Chondrocyte (in vitro differentiated cells): ENCODE measurements at places on chromosomes 6 and 20. TPM values are rescaled to one million over a fixed set of nuclear protein-coding genes. Genes with fewer than 3 reads are reported as not detected.

DNA sequence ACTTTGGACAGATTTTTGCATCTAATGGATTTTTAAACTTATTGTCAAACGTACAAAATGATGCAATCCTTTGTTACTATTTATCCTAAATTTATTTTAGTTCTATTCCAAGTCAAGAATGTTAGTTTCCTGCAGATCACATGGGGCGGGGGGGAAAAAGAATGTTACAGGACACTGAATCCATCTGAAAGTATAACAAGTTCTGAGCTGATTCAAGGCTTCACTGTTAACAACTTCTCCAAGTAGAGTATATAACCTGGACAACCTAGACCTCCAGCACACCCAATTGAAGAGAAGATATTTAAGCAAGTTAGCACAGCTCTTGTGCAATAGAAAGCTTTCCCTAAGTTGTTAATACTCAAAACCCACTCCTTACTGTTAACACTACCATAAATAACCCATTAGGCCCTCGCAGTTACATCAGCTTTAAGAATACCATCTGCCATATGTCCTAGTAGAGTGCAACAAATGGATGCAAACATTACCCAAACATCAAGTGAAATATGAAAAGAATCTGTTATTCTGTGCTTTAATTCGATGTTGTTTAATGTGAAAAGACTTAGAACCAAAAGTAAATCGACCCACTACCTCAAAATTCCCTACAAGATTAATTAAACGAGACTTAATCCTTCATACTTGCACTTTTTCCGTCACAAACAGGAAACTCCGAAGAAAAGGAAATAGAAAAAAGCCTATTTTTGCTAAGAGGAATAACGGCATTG is 1.3 kb downstream of the SEC63 start:
- no peak for DNase-seq

DNA sequence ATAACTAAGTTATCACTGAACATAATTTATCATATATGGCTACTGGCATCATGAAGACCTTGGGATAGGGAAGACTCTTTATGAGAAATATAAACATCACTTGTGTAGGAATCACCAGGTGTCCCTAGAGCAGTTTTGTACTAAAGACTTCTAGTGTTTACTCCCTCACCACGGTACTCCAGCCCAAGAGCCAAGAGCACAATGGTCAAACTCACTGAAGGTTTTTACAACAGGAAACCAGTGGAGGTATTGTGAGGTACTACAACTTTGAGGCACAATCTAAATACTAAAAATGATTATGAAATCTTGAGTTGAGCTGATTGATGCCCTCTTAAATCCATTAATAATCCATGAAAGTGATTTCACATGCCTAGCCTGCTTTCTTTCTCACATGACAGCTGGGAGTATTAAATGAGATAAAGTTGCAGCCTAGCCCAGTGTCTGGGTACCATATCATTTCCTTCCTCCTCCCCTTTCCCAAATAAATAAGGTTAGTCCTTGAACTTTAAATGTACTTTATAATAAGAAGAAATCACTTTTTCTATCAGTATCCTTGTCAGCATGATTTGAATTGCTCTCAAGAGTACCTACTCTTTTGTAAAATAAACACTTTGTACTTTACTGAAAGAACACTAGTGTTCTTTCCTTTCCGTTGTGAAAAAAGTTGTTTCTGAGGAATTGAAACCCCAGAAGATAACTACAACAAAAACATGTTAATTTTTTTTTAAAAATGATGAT is 26.5 kb downstream of the GLO1 start:
- DNase-seq = no peak

DNA sequence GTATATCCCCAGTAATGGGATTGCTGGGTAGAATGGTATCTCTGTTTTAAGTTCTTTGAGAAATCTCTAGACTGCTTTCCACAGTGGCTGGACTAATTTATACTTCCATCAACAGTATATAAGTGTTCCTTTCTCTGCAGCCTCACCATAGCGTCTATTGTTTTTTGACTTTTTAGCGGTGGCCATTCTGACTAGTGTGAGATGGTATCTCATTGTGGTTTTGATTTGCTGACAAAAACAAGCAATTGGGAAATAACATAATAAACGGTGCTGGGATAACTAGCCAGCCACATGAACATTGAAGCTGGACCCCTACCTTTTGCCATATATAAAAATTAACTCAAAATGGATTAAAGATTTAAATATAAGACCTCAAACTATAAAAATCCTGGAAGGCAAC is 14.2 kb downstream of the OR2A4 start:
- DNase-seq = no peak

- no peak for DNase-seq
These were observed 358.9 kb downstream of the CENPW start for GRCh38 chr6:126698732-126699240.

DNA sequence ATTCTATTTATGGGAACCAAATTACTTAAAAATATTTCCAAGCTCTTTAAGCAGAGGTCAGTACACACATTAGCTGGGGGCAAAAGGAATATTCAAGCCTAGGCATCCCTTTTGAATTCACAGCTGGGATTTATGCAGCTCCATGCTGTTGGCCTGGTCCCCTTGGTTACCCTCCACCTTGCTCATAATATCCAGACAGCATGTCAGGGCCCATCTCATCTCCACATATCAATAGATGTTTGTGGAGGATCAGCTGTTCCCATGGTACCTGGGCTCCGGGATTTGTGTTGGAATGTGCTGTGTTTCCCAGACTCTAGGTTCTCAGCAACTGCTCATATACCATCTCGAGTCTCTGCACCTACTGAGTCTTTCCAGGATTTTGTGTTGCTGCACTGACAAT is 534.8 kb downstream of the BMP2 start:
- DNase-seq = no peak

- no peak for DNase-seq
These were observed 115.1 kb upstream of the TOP1 start for GRCh38 chr20:40913224-40914185.

GRCh38 chr20:17747431-17747846 is 47.7 kb downstream of the BANF2 start:
- no peak for DNase-seq

- DNase-seq = no peak
These were observed 46.1 kb downstream of the LYRM4 start for GRCh38 chr6:5214570-5215052.

GRCh38 chr6:113365191-113365590 is 492.0 kb upstream of the MARCKS start:
- DNase-seq = no peak

DNA sequence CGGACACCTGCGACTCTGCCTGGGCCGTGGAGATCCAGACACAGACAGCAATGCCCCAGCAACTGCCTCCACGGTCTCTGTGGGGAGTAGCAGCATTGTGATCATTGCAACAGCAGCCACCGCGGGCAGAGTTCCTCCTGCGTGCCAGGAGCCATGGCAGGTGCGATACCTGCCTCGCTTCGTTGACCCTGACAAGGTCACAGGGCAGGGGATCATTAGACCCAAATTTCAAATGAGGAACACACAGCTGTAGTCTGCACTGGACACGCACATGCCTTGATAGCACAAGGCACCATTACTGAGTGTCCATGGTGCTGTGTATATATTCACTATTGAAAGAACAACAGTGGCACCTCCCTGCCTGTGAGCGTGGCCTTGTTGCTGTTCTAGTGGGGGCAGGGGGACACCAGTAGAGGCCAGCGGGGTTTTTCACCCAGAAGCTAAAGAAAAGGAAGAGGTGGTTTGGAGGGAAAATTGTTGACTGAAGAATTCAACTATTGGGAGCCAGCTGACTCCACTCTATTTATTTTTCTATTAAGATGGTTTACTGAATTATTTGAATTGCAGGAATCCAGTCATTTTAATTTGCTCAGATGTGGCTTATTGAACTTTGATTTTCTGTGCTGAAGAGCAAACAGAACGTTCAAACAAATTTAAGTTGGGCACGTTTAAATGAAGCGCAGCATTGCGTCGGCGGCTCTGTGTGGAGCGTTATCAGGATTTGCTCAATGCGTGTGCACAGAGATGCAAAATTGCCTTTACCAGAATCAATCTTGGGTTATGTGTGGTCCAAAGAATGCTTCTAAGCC is 60.2 kb upstream of the RPS6KA2 start:
- no peak for DNase-seq

GRCh38 chr6:103177791-103178190 is 1681.9 kb downstream of the HACE1 start:
- DNase-seq = no peak

DNA sequence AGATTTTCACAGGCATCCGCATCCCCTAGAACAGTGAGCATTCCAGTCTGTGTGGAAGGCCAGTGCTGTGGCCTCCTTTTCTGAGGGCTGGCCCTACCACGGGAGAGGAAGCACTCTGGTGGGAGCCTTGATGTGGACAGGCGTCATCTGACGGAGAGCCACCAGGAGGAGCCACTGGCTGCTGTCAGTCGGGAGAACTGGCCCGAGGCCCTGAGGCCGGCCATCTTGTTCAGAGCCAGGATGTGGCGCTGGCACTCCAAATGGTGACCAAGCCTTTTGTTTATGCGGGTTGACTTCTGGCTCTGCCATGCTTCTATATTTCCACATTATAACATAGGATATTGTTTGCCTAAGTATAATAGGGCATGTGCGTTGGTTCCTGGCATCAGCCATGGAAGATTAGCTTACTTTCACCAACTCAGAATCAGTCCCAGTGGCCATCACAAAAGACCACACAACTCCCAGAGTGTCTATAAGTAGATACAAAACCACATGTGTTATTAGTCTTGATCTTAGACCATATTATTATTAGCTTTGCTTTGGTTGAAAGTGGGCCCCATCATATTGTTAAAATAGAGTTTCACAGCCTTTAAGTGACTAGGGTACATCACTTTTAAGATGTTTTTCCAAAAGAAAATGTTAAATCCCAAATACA is 273.9 kb upstream of the TAB2 start:
- DNase-seq = no peak

GRCh38 chr6:56417823-56418222 is 170.4 kb upstream of the COL21A1 start:
- DNase-seq = no peak

DNA sequence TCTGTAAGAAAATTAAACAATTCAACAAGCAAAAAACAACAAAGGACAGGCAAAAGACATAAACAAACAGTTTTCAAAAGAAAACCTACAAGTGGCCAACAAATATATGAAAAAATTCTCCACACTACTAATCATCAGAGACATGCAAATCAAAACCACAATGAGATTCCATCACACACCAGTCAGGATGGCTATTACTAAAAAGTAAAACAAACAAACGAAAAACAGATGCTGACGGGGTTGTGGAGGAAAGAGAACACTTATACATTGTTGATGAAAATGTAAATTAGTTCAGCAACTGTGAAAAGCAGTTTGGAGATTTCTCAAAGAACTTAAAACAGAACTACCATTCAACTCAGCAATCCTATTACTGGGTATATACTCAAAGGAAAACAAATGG is 537.6 kb downstream of the HDGFL1 start:
- DNase-seq = no peak

DNA sequence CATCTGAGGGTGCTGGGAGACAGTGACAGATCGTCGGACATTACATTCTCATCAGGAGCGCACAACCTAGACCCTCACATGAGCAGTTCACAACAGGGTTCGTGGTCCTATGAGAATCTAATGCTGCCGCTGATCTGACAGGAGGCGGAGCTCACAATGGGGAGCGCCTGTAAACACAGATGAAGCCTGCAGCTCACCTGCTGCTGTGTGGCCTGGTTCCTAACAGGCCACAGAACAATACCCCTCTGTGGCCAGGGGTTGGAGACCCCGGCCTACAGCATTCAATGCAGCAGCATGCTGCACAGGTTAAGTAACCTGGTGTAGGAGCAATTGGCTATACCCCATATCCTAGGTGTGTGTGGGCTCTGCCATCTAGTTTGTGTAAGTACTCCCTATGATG is 19.5 kb downstream of the ANKRD60 start:
- DNase-seq = no peak

DNA sequence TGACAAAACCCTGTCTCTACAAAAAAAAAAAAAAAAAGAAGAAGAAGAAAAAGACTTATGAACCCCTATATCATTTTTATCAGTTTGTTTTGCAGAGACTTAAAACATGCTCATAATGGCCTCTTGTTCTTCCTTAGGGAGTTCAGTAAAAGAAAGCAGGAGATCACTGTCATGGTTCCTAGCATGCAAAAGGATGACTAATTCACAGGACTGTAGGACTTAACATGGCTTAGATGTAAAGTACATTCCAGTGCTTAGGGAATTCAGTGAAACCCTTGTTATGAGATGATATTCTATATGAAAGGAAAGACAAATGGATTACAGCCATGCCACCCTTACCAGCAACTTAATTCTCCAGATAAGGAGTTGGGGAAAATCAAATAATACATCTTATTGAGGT is 29.5 kb downstream of the EEF1A1 start:
- DNase-seq = no peak

DNA sequence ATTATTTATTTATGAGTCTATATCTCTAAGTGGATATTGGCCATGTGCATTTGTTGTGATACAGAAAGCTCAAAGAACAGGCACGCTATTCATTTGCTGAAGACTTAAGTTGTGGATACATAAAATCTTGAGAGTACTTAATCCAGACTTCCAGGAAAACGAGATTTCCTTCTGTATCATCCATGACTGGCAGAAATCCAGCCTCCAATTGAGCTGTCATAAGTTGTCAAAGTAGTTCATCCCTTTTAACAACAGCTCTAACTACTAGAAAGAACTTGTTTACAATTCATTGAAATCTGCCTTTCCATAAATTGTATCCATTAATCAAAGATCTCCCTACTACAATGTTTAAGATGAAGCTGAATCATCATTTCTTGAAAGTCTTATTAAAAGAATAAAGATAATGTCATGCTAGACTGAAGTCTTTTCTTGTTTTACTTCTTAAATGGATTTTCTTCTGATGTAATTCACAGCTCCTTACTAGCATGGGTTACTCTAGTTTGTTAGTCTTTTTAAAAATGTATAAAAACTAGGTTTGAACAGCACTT is 447.3 kb upstream of the CITED2 start:
- DNase-seq = no peak

DNA sequence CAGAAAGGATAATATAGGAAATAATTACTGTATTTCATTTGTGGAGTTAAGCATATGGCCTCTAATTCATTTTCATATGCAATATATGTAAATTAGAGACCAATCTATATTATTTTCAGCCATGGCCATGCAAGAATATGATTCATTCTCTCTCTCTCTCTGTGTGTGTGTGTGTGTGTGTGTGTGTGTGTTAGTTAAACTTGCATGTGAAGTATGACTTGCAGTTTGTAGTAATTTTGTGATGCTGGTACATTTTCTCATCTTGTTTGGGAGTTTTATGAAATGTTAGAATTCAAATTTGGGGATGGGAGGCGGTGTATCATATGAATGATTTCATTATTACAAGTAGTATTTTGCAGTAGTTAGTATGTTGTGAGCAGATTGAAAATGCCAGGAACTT is 74.8 kb downstream of the JARID2 start:
- no peak for DNase-seq

- no peak for DNase-seq
These were observed 310.7 kb upstream of the PREP start for GRCh38 chr6:105713474-105714118.

The GGTLC1 gene
- total RNA-seq = not detected in 3 replicates

The SYNCRIP gene
- total RNA-seq = 87.4 to 116 TPM (median 90.5 TPM) in 3 replicates

The PKIB gene
- 42.1 to 50.9 TPM (median 44.3 TPM) in 3 replicates for total RNA-seq

The MEI4 gene
- total RNA-seq = not detected in 3 replicates

The RAB23 gene
- total RNA-seq = 69.7 to 79.4 TPM (median 78.4 TPM) in 3 replicates

The STMND1 gene
- not detected in 3 replicates for total RNA-seq
